CD4-positive, alpha-beta T cell treated with Interleukin-4 for 1 hour (primary cell): ENCODE measurements at places on chromosomes 11 and 22.

- no peak for DNase-seq
These were observed 196.3 kb downstream of the BUD13 start for GRCh38 chr11:116576526-116576925.

DNA sequence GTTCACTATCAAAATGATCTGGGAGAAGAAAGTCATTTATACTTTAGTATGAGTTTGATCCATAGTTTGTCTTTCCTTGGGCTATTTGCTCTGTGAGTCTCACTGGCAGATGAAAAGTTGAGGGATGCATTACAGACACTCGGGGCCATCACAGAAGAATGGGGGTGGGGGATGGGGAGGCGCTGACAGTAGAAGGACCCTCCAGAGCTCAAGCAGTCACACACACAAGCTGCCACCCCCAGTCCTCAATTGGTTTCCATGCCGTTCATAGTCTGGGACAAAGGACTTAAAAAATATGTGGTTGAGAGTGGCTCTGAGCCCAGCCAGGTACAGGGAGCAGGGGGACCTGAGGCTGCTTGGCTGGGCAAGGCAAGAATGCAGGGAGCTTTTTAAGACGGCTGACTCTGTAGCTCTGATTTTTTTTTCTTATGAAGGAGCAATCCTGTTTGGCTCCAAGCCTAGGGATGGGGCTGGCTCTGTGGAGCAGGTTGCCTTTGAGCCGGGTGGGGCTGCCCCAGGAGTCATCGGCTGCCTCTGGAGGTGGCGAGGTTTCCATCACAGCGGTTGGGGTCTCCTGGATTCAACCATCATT lies 13.3 kb upstream of the ANO1 start:
- DNase-seq = no peak

GRCh38 chr11:29119116-29119515 lies 897.7 kb downstream of the KCNA4 start:
- DNase-seq = no peak

GRCh38 chr11:128302425-128303186 lies 284.8 kb downstream of the ETS1 start:
- peak; percentile 96 for DNase-seq

- DNase-seq = no peak
These were observed 14.0 kb upstream of the POU2AF1 start for GRCh38 chr11:111393096-111393495.

GRCh38 chr22:35299217-35299672 lies 449 bp upstream of the TOM1 start:
- DNase-seq = no peak

GRCh38 chr11:79369055-79369454 lies 71.8 kb downstream of the TENM4 start:
- DNase-seq = no peak

- DNase-seq = no peak
These were observed 34.6 kb downstream of the ZNRF3 start for GRCh38 chr22:28917747-28918549.

- no peak for DNase-seq
These were observed 3.2 kb downstream of the RASSF7 start for GRCh38 chr11:563812-564578.

DNA sequence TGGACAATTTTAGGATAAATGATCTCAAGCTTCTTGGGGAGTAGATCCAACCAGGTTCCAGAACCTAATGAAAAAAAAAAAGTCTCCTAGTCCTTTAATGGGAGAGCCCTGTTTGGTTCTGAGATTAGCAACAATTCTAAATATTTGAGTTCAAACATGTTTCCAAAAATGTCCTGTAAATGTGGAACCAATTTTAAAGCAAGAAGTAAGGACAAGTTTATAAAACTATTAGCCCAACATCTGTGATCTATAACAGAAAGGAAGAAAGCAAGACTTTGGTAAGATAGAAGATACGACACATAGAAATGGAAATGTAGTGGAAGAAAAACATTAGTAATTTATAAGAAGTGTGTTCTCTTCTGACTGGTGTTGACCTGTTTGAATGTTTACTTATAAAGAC lies 79.7 kb upstream of the SLC5A12 start:
- DNase-seq = no peak

- DNase-seq = no peak
These were observed 244.6 kb upstream of the ANO3 start for GRCh38 chr11:26087120-26087935.

DNA sequence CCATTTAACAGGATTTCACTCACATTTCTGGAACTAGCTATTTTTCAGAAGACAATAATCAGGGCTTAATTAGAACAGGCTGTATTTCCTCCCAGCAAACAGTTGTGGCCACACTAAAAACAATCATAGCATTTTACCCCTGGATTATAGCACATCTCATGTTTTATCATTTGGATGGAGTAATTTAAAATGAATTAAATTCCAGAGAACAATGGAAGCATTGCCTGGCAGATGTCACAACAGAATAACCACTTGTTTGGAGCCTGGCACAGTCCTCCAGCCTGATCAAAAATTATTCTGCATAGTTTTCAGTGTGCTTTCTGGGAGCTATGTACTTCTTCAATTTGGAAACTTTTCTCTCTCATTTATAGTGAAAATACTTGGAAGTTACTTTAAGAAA lies 9.2 kb downstream of the PRSS23 start:
- DNase-seq = no peak

GRCh38 chr22:33438273-33438672 lies 380.1 kb upstream of the SYN3 start:
- DNase-seq = no peak

DNA sequence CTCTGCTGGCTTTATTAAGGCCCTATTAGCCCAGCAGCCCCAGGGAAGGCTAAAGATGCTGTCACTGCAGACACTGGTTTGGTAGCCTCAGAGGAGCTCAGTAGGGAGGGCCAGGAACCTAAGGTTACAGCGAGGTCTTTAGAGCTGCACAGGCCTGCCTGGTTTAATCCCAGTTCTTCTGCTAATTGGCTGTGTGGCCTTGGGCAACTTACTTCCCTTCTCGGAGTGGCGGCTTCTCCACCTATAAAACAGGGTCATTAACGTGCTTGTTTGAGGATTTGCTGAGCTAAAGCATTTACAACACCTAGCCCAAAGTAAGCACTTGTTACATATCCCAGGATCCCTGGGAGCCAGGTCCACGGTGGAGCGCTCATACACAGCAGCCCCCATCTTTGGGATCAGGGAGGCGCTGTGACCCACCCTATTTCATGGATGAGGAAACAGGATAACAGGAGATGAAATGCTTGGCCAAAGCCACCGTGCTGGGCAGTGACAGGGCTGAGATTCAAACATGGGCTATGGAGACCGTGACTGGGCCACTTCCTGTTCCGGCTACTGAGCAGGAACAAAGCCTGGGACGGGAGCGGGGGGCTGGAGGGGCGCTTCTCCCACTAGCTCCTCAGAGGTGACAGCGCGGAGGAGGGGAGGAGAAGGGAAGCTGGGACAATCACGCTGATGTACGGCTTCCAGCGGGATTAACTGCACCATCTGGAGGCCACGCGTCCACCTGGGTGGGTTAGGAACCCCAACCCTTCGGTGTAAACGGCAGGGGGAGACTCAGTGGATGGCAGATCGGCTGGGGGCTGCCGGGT lies 61.5 kb downstream of the IGLL1 start:
- no peak for DNase-seq

DNA sequence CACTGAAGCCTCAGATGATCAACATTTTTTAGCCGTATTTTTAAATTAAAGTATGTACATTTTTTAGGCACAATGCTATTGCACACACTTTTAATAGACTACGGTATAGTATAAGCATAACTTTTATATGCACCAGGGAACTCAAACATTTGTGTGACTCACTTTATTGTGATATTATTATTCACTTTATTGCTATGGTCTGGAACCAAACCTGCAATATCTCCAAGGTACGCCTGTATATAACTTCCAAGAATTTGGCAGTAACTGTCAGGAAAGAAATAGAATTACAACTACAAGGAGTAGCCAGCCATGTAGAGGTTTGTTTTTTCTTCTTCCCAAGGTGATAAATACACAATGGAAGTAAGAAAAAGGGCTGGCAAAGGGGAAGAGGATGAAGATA lies 62.3 kb downstream of the PRR5L start:
- DNase-seq = no peak

GRCh38 chr11:45282081-45282480 lies 4.1 kb downstream of the SYT13 start:
- no peak for DNase-seq

- no peak for DNase-seq
These were observed 7.8 kb upstream of the RBM4B start for GRCh38 chr11:66685276-66686099.

DNA sequence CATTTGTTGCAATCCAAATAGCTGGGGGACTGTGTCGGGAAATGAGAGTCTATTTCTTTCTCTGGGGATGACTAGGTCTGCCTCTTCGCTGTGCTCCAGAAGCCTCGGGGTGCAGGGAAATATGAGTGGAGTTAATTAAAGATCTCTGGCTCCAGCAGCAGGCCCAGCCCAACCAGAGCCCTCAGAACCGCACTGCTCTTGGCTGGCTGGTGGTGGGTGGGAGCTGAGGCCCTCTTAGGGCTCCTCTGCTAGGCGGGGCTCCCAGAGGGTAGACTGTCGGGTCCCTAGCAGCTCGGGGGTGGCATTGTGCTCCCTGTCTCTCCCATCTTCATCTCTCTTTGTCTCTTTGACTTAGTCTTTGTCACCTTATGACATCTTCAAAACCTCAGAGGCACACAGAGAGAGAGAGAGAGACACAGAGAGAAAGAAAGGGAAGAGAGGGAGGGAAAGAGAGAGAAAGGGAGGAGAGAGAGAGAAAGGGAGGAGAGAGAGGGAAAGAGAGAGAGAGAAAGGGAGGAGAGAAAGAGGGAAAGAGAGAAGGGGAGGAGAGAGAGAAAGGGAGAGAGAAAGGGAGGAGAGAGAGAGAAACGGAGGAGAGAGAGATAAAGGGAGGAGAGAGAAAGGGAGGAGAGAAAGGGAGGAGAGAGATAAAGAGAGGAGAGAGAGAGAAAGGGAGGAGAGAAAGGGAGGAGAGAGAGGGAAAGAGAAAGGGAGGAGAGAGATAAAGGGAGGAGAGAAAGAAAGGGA lies 20.2 kb downstream of the MPPED1 start:
- DNase-seq = no peak
